ENCODE measurements at places on chromosomes 11 and 22. TPM values are rescaled to one million over a fixed set of nuclear protein-coding genes. Genes with fewer than 3 reads are reported as not detected.

GRCh38 chr22:43867839-43868635 lies 5.7 kb upstream of the SULT4A1 start:
- H3K27me3 ChIP-seq: no peaks in the 10 kb centered on the region
- H3K27ac ChIP-seq: no peak overlapping the region
- peak; percentile 41 for DNase-seq
- H3K4me1 ChIP-seq: no peaks in the 10 kb centered on the region

DNA sequence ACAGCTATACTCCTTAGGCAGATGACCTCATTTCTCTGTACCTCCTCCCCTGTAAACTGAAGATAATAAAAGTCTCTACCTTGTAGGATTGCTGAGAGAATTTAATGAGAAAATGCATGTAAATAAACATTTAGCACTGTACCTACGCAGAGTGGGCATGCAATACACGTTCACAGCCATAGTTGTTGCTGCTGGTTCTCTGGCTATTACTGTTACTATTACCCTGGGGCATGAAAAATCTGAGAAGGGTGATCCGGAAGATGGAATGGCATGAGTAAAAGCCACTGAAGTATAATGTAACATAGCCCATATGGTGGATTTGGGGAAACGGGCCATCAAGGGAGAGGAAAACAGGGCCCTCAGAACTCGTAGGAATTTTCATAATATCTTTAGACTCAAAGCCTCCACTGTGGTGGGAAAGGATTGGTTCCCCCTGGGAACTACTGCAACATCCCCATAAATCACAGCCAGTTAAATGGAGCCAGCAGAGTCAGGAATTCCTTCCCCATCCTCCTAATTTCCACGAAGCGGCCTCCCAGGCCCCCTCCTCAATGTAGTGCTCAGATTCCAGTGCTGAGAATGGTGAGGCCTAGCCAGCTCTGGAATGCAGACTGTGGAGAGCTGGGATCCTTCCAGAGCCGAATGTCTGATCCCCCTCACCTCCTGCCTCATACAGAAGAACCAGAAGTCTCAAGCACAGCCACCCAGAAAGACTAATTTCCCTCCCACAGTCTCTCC lies 205.3 kb downstream of the MN1 start:
- no peak for DNase-seq
- H3K27me3 ChIP-seq: no peaks in the 10 kb centered on the region
- no peaks in the 10 kb centered on the region for H3K4me1 ChIP-seq
- no peak overlapping the region for H3K4me3 ChIP-seq
- H3K27ac ChIP-seq: no peak overlapping the region

CDON gene
- 14.4 TPM for total RNA-seq

LIN7C gene
- total RNA-seq: 33.6 TPM

DNA sequence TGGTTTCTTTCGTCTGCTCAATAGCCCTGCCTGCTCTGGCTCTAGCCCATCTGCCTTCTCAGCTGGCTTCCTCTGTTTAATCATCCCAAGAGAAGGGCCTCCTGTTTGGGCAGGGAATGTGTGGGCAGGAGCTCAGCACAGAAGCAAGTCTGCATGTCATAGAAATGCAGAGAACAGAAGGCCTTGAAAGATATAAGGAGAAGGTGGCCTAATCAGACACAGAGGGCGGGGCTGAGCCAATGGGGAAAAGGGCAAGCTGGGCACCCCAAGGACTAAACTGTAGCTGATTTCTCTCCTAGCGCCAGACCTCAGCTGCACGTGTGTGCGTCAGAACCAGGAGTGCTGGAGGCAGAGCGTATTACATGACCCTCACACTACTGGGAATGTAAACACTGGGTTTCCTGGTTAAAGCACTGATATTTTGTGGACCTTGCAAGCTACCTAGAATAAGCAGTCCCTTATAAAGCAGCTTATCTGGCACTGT lies 7.6 kb upstream of the CCKBR start:
- H3K27ac ChIP-seq: peak overlapping the region; percentile 65
- DNase-seq: no peak
- H3K4me1 ChIP-seq: no peaks in the 10 kb centered on the region
- no peak overlapping the region for H3K4me3 ChIP-seq

GRCh38 chr11:9069862-9070470 lies 21.4 kb downstream of the SCUBE2 start:
- no peaks in the 10 kb centered on the region for H3K4me1 ChIP-seq
- H3K4me3 ChIP-seq: no peak overlapping the region
- no peak overlapping the region for H3K27ac ChIP-seq
- no peaks in the 10 kb centered on the region for H3K36me3 ChIP-seq
- no peak for DNase-seq

GLYATL2 gene
- total RNA-seq: 3.3 TPM

GRCh38 chr11:99177446-99177845 lies 156.7 kb downstream of the CNTN5 start:
- DNase-seq: no peak
- no peak overlapping the region for H3K27ac ChIP-seq
- no peaks in the 10 kb centered on the region for H3K4me1 ChIP-seq
- H3K27me3 ChIP-seq: no peaks in the 10 kb centered on the region

- no peaks in the 10 kb centered on the region for H3K27me3 ChIP-seq
- H3K27ac ChIP-seq: no peak overlapping the region
- H3K36me3 ChIP-seq: peaks cover 81% of the 10 kb centered on the region
- DNase-seq: no peak
- H3K4me3 ChIP-seq: no peak overlapping the region
These were observed 89.5 kb downstream of the RNF169 start for GRCh38 chr11:74838188-74838587.

MOV10L1 gene
- total RNA-seq: 1.0 TPM

NLRP10 gene
- total RNA-seq: 0.44 TPM

RIMBP3B gene
- not detected for total RNA-seq

EFCAB6 gene
- 4.4 TPM for total RNA-seq

GRCh38 chr22:41398921-41399320 lies 17.2 kb downstream of the TEF start:
- H3K36me3 ChIP-seq: peaks cover 60% of the 10 kb centered on the region
- DNase-seq: no peak
- peaks cover 77% of the 10 kb centered on the region for H3K4me1 ChIP-seq
- H3K27ac ChIP-seq: peak overlapping the region; percentile 91
- no peaks in the 10 kb centered on the region for H3K27me3 ChIP-seq
